Upper lobe of right lung (tissue), 1 donor: ENCODE measurements at places on chromosomes 2 and 18. TPM values are rescaled to one million over a fixed set of nuclear protein-coding genes. Genes with fewer than 3 reads are reported as not detected.

Gene DLX1
- total RNA-seq = not detected

Gene IMPACT
- total RNA-seq = 31.2 TPM

Gene UXS1
- total RNA-seq = 64.8 TPM

Gene NT5DC4
- not detected for total RNA-seq

DNA sequence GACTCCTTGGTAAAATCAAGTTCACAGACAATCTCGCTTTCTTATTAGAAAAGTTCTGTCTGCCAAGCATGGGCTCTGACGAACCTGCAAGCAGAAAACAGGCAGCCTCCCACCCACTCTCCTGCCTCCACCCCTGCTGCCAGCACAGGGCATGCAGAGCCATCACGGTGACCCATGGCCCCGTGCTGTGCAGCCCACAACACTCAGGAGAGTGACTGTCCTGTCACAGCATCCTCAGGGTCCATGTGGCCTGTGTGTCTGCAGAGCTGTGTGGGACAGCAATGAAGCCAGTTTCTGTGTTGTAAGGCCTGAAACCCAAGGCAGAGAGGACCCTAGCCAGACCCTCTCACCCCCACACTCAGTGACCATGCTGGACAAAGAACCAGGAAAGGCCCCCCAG, 46.2 kb downstream of the TFCP2L1 start:
- H3K36me3 ChIP-seq = no peaks in the 10 kb centered on the region
- H3K27me3 ChIP-seq = no peaks in the 10 kb centered on the region
- H3K27ac ChIP-seq = no peak overlapping the region
- no peaks in the 10 kb centered on the region for H3K4me1 ChIP-seq

DNA sequence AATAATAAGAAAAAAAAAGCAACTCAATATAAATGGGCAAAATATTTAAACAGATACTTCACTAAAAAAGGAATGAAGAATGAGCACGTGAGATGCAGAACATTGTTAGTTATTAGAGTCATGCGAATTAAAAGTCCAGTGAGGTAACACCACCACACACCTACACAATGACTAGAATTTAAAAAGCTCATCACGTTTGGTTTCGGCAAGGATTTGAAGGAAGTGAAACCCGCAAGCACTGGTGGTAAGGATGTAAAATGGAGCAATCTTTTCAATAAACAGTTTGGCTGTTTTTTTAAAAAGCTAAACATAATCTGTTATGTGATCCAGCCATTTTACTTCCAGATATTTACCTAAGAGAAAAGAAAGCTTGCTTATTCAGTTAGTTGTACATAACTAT, 1181.6 kb upstream of the CELF4 start:
- H3K36me3 ChIP-seq = no peaks in the 10 kb centered on the region
- DNase-seq = no peak
- no peak overlapping the region for H3K27ac ChIP-seq
- H3K4me3 ChIP-seq = no peak overlapping the region

GRCh38 chr2:133171393-133172004, 396.8 kb downstream of the NCKAP5 start:
- no peaks in the 10 kb centered on the region for H3K27me3 ChIP-seq
- no peaks in the 10 kb centered on the region for H3K4me1 ChIP-seq
- H3K27ac ChIP-seq = no peak overlapping the region
- no peak overlapping the region for H3K4me3 ChIP-seq

GRCh38 chr2:120418174-120418787, 72.3 kb downstream of the INHBB start:
- H3K27me3 ChIP-seq = no peaks in the 10 kb centered on the region
- H3K4me1 ChIP-seq = no peaks in the 10 kb centered on the region
- H3K36me3 ChIP-seq = no peaks in the 10 kb centered on the region
- peak; percentile 25 for DNase-seq
- H3K27ac ChIP-seq = no peak overlapping the region
- H3K4me3 ChIP-seq = no peak overlapping the region

Gene PRKAG3
- not detected for total RNA-seq

Gene TFCP2L1
- 22.0 TPM for total RNA-seq

Gene PGAP1
- 15.2 TPM for total RNA-seq

Gene CRYGC
- not detected for total RNA-seq

Gene SDC1
- 148 TPM for total RNA-seq

Gene ALLC
- total RNA-seq = not detected

- DNase-seq = no peak
- H3K27ac ChIP-seq = no peak overlapping the region
- H3K36me3 ChIP-seq = no peaks in the 10 kb centered on the region
- H3K4me3 ChIP-seq = no peak overlapping the region
Measured at GRCh38 chr2:96329456-96329855, 4.3 kb downstream of the ITPRIPL1 start.

- H3K4me3 ChIP-seq = no peak overlapping the region
- H3K36me3 ChIP-seq = no peaks in the 10 kb centered on the region
- H3K27ac ChIP-seq = no peak overlapping the region
Measured at GRCh38 chr2:207363761-207364290, 165.9 kb upstream of the CREB1 start.

Gene LIPG
- 10.2 TPM for total RNA-seq

Gene PLCL1
- total RNA-seq = 7.7 TPM

GRCh38 chr2:237195396-237196120, 109.9 kb downstream of the COPS8 start:
- DNase-seq = no peak
- H3K36me3 ChIP-seq = no peaks in the 10 kb centered on the region
- H3K4me3 ChIP-seq = no peak overlapping the region
- no peak overlapping the region for H3K27ac ChIP-seq
- H3K27me3 ChIP-seq = no peaks in the 10 kb centered on the region
- H3K4me1 ChIP-seq = no peaks in the 10 kb centered on the region

Gene CDH19
- 1.4 TPM for total RNA-seq

Gene HOXD12
- not detected for total RNA-seq

Gene IL37
- not detected for total RNA-seq

Gene CPS1
- 3.1 TPM for total RNA-seq

DNA sequence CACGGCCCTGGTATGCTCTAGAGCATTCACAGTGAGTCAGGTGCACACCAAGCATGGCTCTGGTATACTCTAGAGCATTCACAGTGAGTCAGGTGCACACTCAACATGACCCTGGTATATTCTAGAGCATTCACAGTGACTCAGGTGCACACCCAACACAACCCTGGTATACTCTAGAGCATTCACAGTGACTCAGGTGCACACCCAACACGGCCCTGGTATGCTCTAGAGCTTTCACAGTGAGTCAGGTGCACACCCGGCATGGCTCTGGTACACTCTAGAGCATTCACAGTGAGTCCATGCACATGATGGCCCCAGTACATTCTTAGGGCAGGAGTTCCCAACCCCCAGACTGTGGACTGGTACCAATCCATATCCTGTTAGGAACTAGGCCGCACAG, 158.1 kb downstream of the EIPR1 start:
- H3K27ac ChIP-seq = no peak overlapping the region
- no peaks in the 10 kb centered on the region for H3K4me1 ChIP-seq
- H3K36me3 ChIP-seq = no peaks in the 10 kb centered on the region
- H3K4me3 ChIP-seq = no peak overlapping the region

- no peak overlapping the region for H3K4me3 ChIP-seq
- H3K36me3 ChIP-seq = peaks cover 49% of the 10 kb centered on the region
- no peaks in the 10 kb centered on the region for H3K4me1 ChIP-seq
- H3K27ac ChIP-seq = no peak overlapping the region
Measured at GRCh38 chr2:208235860-208236259, 19.0 kb downstream of the IDH1 start.

Gene SCYGR6
- total RNA-seq = not detected

DNA sequence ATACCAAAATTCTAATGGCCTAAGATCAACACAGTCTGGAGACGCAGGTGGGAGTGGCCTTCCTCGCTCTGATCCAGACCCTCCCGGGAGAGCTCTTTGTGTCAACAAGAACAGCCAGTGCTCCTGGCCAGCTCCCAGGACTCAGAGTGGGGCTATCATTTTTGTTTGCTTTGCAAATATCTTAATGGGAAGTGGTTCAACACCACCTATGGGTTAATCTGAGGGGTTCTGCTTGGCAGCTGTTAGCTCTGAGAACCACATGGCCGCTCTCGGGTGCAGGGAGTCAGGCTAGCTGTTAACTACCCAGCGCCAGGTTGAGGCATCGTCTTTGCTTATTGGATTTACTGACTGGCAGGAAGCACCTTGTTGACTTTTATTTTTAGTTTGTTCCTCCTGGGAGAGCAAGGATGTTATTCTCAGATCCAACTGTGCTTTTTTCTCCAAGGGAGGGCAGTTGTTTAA, 184.8 kb upstream of the SP5 start:
- H3K4me1 ChIP-seq = peaks cover 16% of the 10 kb centered on the region
- DNase-seq = peak; percentile 85
- no peaks in the 10 kb centered on the region for H3K27me3 ChIP-seq

DNA sequence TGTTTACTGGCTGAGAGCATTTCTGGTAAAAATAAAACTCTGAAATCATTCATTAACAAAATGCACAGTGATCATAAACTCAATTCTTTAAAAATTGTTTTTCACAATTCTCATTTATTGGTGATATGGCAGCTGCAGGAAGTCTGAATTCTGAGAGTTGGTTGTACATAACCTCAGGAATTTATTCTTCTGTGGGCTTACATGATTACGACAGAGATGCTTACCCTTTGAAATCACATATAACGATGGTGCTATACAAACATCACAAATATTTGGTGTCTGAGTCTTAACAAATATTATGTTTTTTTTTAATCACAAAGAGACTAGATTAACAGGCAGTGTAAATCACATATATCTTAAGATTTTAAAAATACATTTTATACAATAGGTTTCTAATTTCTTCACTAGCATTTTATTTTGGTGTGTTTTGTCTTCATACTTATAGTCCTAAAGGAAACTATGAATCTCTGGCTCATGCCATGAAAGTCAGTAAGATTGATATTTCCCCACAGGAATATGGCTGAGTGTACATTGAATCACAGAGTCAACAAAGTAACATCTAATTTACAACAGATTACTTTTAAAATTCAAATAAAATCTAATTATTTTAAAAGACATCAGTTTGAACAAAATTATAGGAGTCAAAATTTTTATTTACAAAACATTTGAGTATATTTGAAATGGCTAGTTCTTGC, 318.8 kb upstream of the THUMPD2 start:
- no peak for DNase-seq
- no peak overlapping the region for H3K4me3 ChIP-seq
- H3K36me3 ChIP-seq = no peaks in the 10 kb centered on the region

GRCh38 chr18:13640266-13640860, 86.0 kb downstream of the FAM210A start:
- DNase-seq = no peak
- no peak overlapping the region for H3K4me3 ChIP-seq
- H3K36me3 ChIP-seq = no peaks in the 10 kb centered on the region
- H3K27ac ChIP-seq = no peak overlapping the region
- peaks cover 13% of the 10 kb centered on the region for H3K4me1 ChIP-seq

DNA sequence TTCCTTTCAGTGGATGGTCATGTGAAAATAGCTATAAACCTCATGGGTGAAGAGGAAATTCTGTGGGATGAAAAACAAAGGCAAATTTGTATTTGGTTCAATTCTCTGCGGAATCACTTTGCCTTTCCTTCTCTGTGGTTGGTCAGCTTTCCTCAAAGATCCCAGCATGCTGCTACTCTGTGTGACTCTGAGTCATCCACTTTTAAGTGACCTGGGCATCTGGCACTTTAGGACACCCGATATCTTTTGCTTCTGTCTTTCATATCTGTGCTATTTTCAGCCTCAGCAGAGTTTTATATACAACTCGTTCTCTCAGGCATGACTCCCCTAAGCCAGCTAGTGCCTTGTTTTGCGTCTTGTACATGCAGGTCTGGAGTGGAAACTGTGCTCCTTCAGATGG, 217.0 kb upstream of the PIEZO2 start:
- H3K27ac ChIP-seq = no peak overlapping the region
- no peaks in the 10 kb centered on the region for H3K36me3 ChIP-seq
- DNase-seq = no peak
- H3K4me3 ChIP-seq = no peak overlapping the region
- H3K27me3 ChIP-seq = no peaks in the 10 kb centered on the region
- no peaks in the 10 kb centered on the region for H3K4me1 ChIP-seq

Gene ESPNL
- 0.35 TPM for total RNA-seq

- peaks cover under 1% of the 10 kb centered on the region for H3K4me1 ChIP-seq
- no peaks in the 10 kb centered on the region for H3K36me3 ChIP-seq
- no peak within 1 kb of the TSS for H3K27ac ChIP-seq
- peak within 1 kb of the TSS; percentile 16 for H3K4me3 ChIP-seq
- peaks cover 86% of the 10 kb centered on the region for H3K27me3 ChIP-seq
Measured at GRCh38 chr18:59272891-59273758, at the start of gene RAX. TSS of gene RAX (minus strand) at chr18:59273454. CDS start at chr18:59273206, 248 bp downstream.

DNA sequence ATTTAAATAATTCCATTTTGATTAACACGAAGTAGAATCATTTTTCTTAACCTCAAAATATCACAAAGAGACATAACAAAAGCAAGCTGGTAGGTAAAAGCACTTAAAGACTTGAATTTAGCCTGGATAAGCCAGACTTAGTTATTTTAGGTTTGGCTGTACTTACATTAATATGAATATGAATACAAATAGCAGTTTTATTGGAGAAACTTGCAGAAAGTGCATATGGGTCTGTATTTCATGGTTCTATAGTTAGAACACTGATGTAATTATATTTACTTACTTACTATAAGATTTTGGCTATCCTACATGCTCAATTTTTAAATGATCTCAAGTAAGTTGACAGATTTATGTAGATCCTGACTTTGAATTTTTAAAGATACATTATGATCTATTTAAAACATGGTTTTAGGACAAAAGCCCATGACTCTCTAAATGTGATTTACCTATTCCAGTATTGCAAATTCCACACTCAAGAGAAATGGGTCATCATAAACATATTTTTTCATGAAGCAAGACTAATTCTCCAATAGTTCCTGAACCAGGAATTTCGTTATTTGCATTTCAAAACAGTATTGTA, 1575.4 kb upstream of the NXPH2 start:
- no peaks in the 10 kb centered on the region for H3K27me3 ChIP-seq
- DNase-seq = no peak
- H3K4me3 ChIP-seq = no peak overlapping the region
- no peaks in the 10 kb centered on the region for H3K4me1 ChIP-seq
- no peaks in the 10 kb centered on the region for H3K36me3 ChIP-seq

GRCh38 chr18:79938196-79938595, 13.3 kb downstream of the SLC66A2 start:
- no peaks in the 10 kb centered on the region for H3K27me3 ChIP-seq
- peaks cover 27% of the 10 kb centered on the region for H3K36me3 ChIP-seq
- no peak overlapping the region for H3K27ac ChIP-seq
- DNase-seq = peak; percentile 45

Gene SCYGR5
- not detected for total RNA-seq

DNA sequence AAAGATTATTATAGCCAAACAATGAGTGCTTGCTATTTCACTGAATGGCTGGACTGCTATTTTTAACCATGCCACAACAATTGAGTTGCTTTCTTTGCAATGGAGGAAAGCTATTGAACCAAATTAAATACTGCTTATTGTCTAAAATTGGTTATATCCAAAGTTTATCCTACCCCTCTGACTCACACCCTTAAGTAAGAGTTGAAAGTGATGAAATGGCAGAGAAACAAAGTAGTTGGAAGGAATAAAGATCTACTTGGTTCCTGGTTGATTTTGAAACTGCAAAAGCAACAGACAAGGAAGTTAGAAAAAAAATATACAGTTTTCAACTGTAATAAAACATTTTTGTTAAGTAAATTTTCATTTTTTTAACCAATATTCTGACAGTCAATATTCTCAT, 47.5 kb downstream of the EML4 start:
- H3K27ac ChIP-seq = no peak overlapping the region
- no peaks in the 10 kb centered on the region for H3K27me3 ChIP-seq
- no peaks in the 10 kb centered on the region for H3K36me3 ChIP-seq
